GM20000 (cell line): ENCODE measurements at places on chromosomes 1 and 21.

- no peak for DNase-seq
These were observed 41.4 kb upstream of the COX20 start for GRCh38 chr1:244794071-244794470.

DNA sequence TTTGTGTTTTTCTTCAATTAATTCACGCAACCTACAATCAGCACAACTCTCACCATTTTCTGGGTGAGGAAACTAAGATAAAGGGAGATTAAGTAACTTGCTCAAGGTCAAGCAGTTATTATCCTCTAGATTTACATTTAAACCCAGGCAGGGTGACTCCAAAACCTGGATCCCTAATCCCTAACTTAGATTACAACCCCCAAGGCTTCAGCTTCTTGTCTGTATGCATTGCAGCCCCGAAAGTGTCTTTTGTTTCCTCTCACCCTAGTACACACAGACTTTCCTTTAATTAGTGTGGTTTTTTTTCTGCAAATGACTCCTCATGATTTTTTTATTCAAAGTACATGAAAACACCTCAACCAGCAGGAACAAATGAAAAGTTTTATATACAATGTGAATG is 748.6 kb upstream of the ADGRL2 start:
- no peak for DNase-seq

DNA sequence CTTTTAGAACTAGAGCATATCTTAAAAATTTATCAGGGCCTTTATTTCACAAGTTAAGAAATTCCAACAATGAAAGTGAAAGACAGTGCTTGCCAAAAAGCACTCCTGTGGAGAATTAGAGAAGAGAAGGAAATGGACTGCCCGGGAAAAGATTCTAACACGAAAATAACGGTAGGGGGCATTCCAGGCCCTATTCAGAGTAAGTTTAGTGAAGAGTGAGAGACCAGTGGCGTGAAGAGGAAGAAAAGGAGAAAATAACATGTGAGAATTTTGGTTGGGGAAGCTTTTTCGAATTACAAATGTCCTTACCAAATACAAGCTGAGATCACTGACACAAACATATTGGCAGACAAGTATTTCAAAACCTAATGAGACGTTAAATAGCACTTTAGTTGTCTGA is 38.4 kb upstream of the RBM34 start:
- no peak for DNase-seq

GRCh38 chr1:198934426-198934825 is 295.6 kb downstream of the PTPRC start:
- DNase-seq, result no peak

GRCh38 chr1:225587310-225587709 is 65.6 kb downstream of the ENAH start:
- DNase-seq, result no peak

GRCh38 chr1:43285269-43285990 is at the start of gene C1orf210:
Gene C1orf210 (minus strand): TSS chr1:43285581. CDS start chr1:43283270, 2,311 bp downstream.
- DNase-seq, result no peak

DNA sequence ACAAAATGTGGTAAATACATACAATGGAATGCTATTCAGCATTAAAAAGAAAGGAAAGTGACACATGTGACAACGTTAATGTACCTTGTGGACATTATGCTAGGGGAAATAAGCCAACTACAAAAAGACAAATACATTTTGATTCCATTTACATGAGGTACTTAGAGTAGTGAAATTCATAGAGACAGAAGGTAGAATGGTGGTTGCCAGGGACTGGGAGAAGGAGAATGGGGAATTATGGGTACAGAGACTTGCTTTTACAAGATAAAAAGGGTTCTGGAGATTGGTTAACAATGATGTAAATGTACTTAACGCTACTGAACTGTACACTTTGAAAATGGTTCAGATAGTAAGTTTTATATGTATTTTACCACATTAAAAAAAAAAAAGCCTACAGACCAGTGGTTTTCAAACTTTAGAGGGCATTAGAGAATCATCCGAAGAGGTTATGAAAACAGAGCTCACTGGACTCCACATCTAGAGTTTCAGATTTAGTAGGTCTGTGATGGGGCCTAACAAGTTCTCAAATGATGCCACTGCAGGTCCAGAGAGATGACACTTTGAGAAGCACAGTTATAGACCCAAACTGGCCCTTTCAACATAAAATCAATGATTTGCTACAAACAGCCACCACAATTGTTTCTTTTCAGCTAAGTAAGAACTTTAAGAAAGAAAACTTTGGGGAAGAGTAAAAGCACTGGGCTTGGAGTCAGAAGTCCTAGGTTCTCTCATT is 9.6 kb upstream of the ADCY10 start:
- DNase-seq, result no peak

DNA sequence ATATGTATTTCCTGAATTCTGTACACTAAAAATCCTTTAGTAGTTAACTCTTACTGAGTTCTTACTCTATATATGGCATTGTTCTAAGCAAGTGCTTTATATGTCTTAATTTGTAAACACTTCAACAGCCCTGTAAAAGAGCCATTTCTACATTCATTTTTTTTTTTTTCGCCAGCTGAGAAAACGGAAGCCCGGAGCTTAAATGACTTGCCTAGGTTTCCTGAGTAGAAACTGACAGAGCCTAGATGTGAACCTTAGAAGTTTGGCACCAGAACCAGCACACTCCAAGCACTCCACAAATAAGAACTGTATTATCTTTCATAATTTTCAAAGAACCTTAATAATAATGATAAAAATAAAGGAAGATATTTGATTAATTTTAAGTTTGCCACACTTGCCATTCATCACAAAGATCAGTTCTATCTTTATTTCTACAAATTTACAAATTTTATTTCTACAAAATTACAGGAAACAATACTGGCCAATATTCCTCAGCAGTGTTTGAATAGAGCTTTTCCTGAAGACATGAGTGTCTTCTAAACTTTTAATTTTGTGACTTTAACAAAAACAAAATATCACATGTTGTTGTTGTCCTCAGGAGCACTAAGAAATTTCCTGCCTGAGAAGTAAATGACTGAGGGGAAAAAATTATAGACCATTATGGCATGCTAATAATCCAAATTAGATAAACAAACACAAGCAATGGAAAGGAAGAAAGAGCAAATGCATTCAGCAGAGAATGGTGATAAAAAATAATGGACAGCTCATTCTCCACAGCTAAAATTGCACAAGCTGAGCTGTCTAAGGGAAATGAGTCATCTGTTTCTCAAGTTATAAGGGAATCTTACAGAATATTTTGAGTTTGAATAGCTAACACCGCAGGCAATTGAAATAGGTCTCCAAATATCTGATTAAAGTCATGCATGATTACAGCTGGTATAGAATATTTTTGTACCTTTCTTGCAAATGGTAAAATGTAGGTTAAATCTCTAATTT is 71.2 kb downstream of the DPYD start:
- peak; percentile 12 for DNase-seq

GRCh38 chr21:46437511-46437910 is 21.2 kb upstream of the DIP2A start:
- DNase-seq, result peak; percentile 12

DNA sequence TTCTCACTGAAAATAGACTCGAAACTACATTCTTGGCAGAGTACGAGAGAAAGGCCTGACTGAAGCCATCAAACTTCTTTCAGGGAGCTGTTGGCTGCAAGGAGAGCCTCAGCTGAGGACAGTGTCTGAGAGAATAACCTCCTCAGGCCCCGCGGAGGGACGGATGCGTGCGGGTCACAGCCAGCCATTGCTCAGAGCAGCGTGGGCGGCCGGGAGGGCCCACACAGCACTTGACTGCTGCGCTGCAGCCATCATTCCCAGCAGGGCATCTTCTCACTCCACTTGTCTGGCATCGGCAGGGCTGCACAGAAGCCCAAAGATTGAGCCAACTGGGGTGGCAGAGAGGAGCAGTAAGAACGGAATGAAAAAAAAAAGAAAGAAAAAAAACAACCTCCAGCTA is 113.5 kb downstream of the XCL2 start:
- DNase-seq, result no peak

DNA sequence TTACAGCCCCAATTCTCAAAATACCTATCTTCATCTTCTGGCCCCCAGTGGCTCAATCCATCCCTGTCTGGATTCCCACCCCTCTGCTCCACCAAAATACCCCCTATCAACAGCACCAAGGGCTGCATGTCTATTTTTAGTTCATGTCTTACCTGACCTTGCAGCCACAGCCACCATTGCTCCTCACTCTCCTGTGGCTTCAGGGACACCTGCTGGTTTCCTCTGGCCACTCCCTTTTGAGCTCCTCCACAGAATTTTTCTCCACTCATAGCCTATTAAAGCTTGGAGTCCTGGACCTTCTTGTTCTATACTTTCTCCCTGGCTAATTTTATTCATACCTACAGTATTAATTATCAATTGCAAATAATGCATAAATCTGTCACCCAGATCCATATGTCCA is 125.3 kb upstream of the NGF start:
- DNase-seq, result no peak

GRCh38 chr21:29443411-29444010 is 144.8 kb downstream of the BACH1 start:
- DNase-seq, result no peak

- no peak for DNase-seq
These were observed at the start of gene BCL2L15 for GRCh38 chr1:113887402-113888175. Gene BCL2L15 (minus strand): TSS chr1:113887581. CDS start chr1:113887375, 206 bp downstream.

DNA sequence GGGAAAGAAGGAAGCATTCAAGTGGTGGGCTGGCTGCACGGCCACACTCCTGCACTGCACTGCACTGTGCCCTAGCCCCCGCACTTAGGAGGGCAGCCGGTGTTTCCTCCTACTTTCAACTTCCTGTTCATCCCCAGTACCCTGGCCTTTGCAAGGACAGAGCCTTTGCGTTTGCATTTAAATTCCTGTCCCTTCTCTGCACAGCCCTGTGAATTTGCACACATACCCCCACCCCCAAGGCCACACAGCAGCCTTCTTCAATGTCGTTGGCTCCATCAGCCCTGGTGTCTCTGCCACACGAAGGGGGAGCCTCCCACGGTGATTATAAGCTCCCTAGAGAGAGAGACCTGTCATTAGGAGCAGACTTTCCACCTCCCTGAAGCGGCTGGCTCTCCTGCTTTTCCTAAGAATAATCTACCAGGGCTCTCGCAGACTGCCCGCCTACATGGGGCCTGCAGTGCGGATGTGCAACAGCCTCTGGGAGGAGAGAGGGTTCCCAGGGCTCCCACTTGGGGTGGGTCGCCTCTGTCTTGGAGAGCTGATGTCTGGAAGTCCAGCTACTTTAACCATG is 13.2 kb upstream of the SLC45A3 start:
- DNase-seq, result no peak

DNA sequence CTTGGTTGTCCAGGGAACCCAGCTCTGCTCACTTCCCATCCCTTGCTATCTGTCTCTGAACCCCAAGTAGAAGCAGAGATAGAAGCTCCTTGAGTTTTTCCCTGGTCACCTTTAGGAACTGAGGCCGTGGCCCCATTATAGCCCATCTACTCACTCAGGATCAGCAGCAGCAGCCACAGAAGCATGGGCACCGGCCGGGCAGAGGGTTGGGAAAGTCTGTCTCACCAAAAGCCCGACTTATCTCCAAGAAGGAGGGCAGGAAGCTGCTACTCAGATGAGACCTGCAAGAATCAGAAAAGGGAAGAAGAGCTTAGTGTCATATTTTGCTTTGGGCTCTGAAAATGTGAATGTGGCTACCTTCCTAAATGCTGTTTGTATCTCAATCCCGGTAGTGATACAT is 264 bp downstream of the FCRL3 start:
- no peak for DNase-seq

GRCh38 chr1:44060830-44061267 is 29.6 kb upstream of the SLC6A9 start:
- no peak for DNase-seq
